ENCODE measurements at places on chromosomes 7 and 10.

DNA sequence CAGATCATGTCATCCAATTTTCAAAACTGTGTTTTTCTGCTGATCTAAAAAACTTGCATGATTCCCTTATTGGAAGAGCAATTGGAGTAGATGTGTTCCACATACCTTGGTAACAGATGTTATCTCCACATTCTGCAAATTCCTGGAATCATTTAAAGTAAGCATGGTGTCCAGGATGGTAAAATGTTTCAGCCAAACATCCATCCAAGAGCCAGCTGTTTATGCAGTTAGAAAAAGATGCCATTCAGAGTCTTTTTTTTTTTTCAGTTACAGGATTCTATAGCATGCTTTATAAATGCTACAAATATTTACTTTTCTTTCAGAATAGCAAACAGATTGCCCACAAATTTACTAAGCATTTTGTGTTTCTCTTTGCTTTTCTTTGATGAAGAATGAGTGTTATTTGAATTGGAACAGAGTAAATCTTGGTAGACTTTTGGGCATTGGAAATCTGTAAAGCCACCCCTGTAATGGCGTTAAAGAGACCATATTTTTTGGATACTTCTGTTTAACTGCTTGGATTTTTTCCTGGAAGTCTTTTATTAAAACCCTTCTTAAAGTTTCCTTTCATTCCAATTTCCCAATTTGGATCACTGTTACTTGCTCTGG lies 149.8 kb downstream of the GNAT3 start:
- DNase-seq, result no peak

GRCh38 chr7:157825325-157825724 lies 488.5 kb downstream of the DNAJB6 start:
- DNase-seq, result no peak

GRCh38 chr10:35089611-35090161 lies 455 bp downstream of the CUL2 start:
- no peak for DNase-seq

- DNase-seq, result no peak
Measured at GRCh38 chr10:44991571-44991970, 9.2 kb upstream of the ZNF22 start.

- DNase-seq, result no peak
Measured at GRCh38 chr10:106955133-106955532, 209.4 kb downstream of the SORCS1 start.

- no peak for DNase-seq
Measured at GRCh38 chr7:67463316-67463715, 466.7 kb downstream of the TYW1 start.

GRCh38 chr7:11450281-11450680 lies 381.7 kb downstream of the THSD7A start:
- no peak for DNase-seq

GRCh38 chr10:34526186-34526585 lies 288.9 kb downstream of the PARD3 start:
- no peak for DNase-seq

DNA sequence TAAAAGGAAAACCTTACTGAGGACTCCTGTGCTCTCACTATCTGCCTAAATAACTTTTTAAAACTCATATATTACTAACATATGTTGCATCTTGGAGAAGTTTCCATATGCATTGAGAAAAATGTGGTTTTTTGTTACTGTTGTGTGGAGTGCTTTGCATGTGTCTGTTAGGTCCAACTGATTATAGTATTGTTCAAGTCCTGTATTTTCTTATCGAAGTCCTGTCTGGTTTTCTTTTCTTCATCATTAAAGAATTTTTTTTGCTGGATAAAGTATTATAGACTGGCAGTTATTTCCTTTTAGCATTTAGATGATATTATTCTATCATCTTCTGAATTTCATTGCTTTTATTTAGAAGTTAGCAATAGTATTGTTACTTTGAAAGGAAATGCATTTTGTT lies 59.5 kb upstream of the ACSM6 start:
- DNase-seq, result no peak

DNA sequence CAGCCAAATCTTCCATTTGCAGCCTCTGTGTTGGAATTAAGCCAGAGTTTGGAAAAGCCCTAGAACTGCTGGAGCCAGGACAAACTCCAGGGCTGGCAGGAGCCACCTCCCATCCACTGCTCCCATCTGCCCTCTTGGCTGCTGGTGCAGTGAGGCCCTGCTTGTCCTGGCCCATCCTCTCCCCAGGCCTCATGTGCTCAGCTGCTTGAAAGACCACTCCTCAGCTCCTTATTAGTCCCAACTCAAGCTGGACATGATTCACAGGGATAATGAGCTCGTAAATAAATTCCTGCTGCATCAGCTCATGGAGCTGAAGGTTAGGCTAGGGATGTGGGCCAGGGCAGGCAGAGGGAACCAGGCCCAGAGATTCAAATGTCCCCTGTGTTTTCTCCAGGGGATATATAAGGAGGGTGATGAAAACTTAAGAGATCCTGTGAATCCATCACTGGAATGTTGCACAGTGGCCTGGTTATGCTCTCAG lies 282.8 kb downstream of the RPS24 start:
- DNase-seq, result no peak

GRCh38 chr7:104621321-104621720 lies 292.9 kb downstream of the LHFPL3 start:
- DNase-seq, result no peak

DNA sequence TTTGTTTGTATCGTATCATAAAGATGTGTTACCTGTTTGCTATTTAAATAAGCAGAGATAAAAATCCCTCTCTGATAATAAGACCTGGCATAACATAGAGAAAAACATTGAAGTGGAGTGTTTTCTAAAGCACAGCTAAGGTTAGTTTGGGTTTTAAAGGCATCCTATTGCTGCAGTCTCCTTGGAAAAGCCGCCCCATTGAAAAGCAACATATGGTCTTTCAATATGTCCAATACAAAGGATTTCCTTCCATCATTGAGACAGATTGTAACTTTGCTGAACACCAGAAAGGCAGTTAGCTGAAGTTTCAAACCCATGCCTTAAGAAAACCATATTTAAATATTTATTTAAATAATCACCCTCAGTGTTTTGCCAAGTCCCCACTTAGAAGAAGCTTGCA lies 898.5 kb upstream of the KCND2 start:
- no peak for DNase-seq

DNA sequence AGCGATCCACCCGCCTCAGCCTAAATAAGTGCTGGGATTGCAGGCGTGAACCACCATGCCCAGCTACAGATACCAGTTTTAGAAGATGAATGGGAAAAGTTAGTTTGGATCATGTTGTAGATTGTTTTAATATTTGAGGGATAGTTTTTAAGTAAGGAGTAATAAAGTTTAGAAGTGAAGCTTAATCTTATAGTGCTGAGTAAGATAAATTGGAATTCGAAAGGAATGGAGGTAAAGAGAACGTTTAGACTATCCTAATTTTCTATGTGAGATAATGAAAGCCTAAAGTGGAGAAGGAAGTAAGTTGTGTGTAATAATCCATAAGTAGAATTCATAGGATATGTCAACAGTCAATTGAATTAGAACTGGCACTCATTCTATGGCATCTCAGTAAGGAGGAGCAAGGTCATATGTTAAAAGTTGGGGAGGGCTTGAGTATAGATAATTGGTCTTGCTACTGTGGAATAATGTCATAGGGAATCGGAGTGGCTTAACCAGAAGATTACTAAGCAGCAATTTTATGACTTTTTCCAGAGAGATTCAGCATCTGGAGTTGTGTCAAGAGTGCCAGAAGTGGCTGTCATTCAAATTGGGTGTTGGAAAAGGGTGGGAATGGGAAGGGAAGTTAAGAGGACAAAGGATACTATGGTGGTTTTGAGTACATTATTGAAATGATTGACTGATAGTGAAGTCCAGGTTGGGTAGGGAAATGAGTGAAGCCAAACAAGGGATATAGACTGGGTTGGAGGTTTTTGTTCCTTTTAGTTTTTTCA lies 12.1 kb downstream of the TAX1BP1 start:
- DNase-seq, result no peak

GRCh38 chr7:20846791-20847190 lies 60.1 kb upstream of the SP8 start:
- no peak for DNase-seq

GRCh38 chr10:17088118-17088806 lies 41.3 kb downstream of the CUBN start:
- no peak for DNase-seq

- DNase-seq, result no peak
Measured at GRCh38 chr7:123558289-123558874, 764 bp upstream of the NDUFA5 start.

DNA sequence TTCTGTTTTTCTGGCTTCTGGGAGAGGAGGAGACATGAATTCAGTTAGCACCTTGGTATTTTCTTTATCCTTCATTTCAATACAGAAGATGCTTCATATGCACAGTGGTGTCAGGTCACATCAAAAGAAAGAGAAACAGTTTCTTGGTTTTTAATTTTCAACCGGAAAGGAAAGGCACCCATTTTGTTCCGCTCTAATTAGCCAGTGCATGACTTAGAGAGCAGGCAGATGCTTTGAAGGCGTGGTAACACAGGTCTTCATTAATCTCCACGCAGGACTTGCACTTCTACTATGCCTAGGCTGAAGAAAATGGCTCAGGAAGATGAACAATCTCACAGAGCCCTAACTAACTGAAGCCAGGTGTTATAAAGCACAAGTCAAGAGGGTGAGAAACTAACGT lies 70.4 kb upstream of the ATRNL1 start:
- DNase-seq, result no peak

DNA sequence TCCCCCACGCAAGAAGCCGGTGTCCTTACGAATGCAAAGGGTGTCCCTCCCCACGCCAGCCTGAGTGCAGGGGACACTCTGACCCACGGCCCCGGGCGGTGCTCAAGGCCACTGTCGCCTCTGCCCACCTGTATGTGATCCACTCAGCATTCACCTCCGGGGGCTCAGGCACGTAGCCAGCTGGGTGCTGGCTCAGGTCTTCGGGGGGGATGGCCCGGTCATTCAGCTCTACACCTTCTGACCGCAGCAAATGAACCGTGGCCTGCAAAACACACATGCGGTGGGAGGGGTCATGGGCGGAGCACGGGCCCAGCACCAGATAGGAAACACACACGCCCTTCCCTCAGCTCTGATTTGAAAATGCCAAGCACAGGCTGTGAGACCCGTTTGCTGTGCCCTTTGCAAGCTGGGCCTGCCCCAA lies 25.9 kb downstream of the CFAP46 start:
- no peak for DNase-seq

- DNase-seq, result no peak
Measured at GRCh38 chr7:105643851-105644250, 62.6 kb upstream of the EFCAB10 start.

GRCh38 chr10:614790-615582 lies 74.5 kb downstream of the DIP2C start:
- DNase-seq, result no peak

- no peak for DNase-seq
Measured at GRCh38 chr10:60496181-60496580, 106.5 kb upstream of the ANK3 start.

- DNase-seq, result no peak
Measured at GRCh38 chr10:70578371-70578947, 24.1 kb downstream of the PRF1 start.

GRCh38 chr7:106068986-106069385 lies 43.1 kb downstream of the SYPL1 start:
- no peak for DNase-seq

- no peak for DNase-seq
Measured at GRCh38 chr7:107920048-107920772, 29.2 kb downstream of the DLD start.

GRCh38 chr10:103734731-103735130 lies 120.6 kb downstream of the SH3PXD2A start:
- no peak for DNase-seq

GRCh38 chr10:71143170-71143569 lies 69.2 kb upstream of the UNC5B start:
- no peak for DNase-seq

- no peak for DNase-seq
Measured at GRCh38 chr10:112715581-112715980, 234.5 kb upstream of the TCF7L2 start.

- DNase-seq, result no peak
Measured at GRCh38 chr7:47225387-47226131, 356.4 kb downstream of the TNS3 start.

DNA sequence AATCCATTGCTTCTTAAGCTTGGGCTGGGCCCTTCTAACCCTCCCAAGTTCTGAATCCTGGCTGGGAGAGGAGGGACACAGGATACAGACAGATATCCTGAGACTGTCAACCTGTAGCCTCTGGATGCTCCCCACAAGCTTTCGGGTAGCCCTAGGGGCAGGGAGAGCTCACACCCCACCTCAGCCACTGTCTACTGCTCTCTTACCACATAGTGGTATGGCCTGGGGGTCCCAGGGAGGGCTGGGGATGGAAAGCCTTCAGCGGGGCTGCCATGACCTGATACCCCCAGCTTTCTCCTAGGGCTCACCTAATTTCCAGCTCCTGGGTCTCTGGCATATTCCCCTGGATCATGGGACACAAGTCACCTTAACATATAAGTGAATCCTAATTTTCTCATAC lies 25.1 kb downstream of the CRHR2 start:
- DNase-seq, result no peak

DNA sequence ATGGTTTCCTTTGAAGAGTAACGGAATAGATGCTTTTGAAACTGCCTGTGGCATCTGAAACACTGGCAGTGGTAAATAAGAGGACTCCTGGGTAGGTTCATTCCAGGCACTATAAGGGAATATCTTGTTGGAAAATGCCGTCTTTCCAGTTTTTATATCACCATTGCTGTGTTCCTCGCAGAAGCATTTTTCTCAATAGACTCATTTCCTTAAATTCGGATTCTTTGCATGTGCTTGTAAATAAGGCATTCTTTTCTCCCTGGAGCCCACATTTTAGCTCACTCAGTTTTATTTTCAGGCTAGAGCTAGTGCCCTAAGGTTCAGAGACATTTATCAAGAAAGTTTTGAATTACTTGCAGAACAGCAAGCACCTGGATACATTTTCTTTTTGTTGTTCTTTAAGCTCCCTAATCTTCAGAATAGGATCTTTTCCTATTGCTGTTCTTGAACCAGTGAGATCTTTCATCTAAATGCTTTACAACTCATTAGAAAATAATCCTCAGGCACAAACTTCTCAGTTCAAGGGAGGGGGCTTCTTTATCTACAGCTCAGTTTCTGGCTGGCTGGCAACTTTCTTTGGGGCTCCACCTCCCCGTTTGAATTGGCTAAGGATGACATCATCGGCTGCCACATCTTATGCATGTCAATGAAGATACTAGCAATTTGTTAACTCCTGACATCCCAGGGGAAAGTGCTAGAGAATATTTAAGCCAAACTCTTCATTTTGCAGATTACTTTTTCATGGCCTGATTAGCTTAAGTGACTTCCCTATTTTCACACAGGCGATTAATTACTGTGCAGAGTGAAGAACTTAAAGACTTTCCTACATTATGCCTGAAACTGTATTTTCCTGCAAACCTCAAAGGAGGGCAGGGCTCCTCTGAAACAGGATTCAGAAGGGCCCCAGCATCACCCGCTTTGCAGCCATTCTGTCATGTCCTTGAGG lies 133.7 kb upstream of the RSU1 start:
- no peak for DNase-seq

DNA sequence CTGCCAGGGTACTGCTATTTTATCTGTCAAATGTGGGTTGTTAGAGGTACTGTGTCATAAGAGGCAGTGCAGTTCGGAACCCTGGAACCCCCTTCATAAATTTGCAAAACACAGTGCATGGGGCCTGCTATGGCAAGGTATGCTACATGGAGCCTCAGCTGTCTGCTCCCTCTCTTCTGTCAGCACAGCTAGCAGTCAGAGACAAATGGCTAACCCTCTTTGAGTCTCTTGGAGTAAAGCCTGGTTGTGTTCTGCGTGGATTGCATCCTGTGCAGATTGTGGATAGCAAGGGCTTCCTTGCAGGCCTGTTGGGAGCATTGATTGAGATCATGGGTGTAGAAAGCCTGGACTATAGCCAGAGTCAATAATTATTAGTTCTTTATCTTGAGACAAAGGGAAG lies 397.8 kb downstream of the AUTS2 start:
- DNase-seq, result no peak
